ENCODE measurements at places on chromosomes 3 and 15. TPM values are rescaled to one million over a fixed set of nuclear protein-coding genes. Genes with fewer than 3 reads are reported as not detected.
A peak's percentile ranks its signal among the peaks of the same experiment; 100 is the strongest.

- DNase-seq = no peak
These were observed 5.7 kb upstream of the APEH start for GRCh38 chr3:49668414-49668797.

DNA sequence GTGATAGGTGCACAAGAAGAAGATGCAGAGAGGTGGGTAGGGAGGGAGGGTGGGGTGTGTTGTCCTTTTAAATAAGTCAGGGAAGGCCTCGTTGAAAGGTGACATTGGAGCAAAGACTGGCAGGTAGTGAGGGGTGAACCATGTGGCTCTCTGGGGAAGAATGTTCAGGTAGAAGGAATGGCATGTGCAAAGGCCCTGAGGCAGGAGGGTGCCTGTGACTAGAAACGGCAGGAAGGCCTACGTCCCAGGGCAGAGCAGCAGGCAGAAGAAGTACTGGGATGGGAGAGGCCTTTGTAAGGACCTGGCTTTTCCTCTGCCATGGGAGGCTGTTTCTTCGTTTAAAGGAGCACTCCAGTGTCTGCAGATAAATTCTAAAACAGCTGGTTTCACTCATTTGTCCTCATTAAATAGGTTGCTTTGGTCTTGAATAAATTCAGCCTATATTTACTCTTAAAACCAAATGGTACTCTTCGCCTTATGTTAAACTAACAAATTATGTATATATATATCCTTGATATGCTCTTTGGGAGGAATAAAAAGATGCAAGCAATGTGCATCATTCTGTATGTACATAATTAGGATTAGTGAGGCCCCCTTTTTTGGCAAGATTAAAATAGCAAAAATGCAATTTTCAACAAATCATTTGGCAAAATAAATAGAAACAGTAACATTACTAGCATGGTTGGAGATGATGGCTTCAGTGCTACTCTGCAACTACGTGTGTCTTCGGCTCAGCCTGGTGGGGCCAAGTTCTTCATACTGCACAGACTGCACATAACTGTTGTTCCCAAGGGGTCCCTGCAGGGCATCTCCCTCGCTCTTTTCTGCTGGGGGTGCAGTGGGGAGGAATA lies 151.4 kb downstream of the KLF13 start:
- DNase-seq = no peak

- DNase-seq = no peak
These were observed 255.3 kb upstream of the IL12A start for GRCh38 chr3:159733194-159733860.

GRCh38 chr3:11717768-11718636 lies 74.3 kb upstream of the VGLL4 start:
- peak; percentile 31 for DNase-seq

- DNase-seq = no peak
These were observed 25.9 kb upstream of the UACA start for GRCh38 chr15:70789213-70789612.

DNA sequence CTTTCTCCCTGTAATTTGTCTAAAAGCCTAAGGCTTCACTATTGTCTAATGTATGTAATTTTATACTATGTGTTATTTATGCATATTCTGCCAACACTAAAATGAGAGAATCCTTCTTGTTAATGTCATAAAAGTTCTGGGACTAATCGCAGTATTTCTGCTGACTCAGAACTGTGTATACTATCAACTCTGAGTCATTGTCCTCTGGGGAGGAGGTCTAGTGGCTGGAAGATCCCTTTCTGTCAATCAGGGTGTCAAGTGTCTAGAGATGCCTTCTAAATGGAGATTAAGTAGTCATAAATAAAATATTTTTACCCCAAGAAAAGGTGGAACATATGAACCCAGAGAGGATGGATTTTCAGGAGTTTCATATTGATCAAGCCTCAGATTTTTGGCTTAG lies 473.4 kb downstream of the AGBL1 start:
- no peak for DNase-seq

GRCh38 chr15:81047928-81048327 lies 47.2 kb downstream of the TLNRD1 start:
- no peak for DNase-seq

DNA sequence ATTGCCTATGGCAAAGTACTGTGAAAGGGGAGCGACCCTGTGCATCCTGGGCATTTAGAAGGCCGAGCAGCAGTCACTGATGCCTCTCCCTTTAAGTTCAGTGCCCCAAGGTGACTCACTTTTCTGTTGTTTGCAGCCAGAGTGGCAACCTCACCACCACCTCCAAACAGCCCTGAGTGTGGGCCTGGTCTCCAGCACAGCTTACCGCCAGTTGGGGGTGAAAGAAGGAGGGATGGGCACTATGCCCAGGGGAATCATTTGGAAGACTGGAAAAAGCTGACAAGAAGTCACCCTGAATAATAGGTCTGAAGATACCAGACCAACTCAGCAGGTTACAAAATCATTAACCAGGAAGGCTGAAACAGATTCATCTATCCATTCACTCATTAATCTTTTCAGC lies 571.8 kb downstream of the EPHB1 start:
- DNase-seq = no peak

DNA sequence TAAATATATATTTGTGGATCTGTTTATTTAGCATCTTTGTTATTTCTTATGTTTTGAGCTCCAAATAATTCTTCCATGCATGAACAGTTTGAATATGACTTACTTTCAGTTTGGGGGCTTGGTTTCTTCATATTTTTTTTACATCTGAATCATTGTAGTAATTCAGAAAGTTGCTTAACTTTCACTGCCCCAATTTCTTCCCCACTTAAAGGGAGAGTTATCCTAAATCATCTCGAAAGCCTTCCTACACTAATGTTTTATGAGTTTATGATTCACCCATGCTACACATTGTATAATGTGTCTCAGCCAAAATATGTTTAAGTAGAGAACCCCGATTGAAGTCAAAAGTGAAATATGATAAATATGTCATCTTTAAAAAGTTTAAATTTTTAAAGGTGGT lies 47.8 kb downstream of the SPRED1 start:
- no peak for DNase-seq

WDR93 gene
- total RNA-seq = under 0.01 TPM

CPOX gene
- 16.6 TPM for total RNA-seq

TUSC7 gene
- not detected for total RNA-seq

CPEB1 gene
- not detected for total RNA-seq

GUCA1C gene
- not detected for total RNA-seq

Measured in dermis microvascular lymphatic vessel endothelial cell (primary cell).